ENCODE measurements at places on chromosomes 4 and X.
A peak's percentile ranks its signal among the peaks of the same experiment; 100 is the strongest.

DNA sequence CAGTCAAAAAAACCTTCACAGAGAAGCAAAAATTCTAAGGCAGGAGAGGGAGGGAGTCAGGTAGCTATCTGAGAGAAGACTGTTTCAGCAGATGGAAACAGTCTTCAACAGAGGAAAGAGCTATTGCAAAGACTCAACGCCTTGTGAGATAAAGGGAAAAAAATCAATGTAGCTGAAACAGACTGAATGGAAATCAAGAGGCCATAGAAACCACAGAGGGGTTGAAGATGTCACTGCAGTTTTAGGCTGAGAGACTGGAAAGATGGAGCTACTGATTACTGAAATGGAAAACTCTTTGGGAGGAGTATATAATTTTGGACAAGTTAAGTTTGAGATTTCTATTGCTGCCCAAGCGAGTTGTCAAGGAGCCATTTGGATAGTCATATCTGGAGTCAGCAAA lies 28.4 kb upstream of the CXCL8 start:
- DNase-seq: no peak

DNA sequence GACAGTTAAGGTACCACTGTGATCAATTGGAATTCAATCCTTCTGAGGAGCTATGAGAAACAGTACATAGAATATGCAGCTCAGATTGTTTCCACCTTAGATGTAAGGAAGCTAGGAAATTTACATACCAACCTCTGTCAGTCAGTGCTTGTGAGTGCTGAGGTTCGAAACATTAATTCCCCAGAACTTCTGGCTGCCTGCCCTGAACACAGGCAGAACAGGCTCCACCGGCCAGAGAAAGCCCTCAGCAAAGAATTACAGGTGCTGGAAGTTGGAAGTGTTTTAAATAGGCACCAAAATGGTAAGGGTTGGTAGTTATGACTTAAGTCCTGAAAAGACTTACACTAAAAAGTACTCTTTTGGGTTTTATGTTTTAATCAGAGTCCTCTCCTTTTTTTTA lies 651.8 kb downstream of the C4orf33 start:
- DNase-seq: no peak

GRCh38 chr4:138659812-138660316 lies 355.7 kb upstream of the NOCT start:
- no peak for DNase-seq

GRCh38 chr4:62513306-62513705 lies 1313.2 kb downstream of the ADGRL3 start:
- no peak for DNase-seq

GRCh38 chrX:121151293-121151692 lies 103.9 kb downstream of the GLUD2 start:
- no peak for DNase-seq

DNA sequence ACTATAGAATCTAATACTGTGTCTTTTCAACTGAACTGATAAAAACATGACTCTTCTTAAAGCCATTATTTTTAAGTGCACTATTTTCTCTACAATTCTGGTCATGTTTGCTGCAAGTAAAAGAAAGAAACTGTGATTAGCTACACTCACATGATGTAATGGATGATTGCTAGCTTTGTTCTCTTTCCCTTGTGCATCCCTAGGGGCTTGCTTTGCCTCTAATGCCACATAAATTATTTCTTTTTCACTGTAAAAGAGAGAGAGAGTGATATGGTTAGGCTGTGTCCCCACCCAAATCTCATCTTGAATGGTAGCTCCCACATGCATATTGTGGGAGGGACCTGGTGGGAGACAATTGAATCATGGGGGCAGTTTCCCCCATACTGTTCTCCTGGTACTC lies 630.2 kb upstream of the NR3C2 start:
- no peak for DNase-seq

GRCh38 chr4:26086621-26087441 lies 172.8 kb downstream of the SMIM20 start:
- no peak for DNase-seq

GRCh38 chr4:73275318-73275654 lies 16.7 kb upstream of the ANKRD17 start:
- DNase-seq: no peak

DNA sequence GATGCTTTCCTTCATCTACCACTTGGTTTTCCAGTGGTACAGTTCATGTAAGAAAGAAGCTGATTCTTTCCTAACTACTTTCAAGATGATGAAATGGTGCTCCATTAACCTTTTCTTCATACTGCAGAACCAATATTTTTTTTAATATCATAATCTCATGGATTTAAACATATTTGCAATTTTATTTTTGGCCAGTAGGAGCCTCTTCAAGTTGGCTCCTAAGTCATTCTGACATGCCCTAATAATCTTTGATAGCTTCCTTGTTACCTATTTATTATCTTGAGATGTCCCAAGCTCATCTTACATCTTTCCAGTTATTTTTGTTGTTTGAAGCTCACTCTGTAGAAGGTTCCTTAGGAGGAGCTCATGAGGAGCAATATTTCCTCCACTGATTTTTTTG lies 170.2 kb downstream of the APBB2 start:
- DNase-seq: no peak

DNA sequence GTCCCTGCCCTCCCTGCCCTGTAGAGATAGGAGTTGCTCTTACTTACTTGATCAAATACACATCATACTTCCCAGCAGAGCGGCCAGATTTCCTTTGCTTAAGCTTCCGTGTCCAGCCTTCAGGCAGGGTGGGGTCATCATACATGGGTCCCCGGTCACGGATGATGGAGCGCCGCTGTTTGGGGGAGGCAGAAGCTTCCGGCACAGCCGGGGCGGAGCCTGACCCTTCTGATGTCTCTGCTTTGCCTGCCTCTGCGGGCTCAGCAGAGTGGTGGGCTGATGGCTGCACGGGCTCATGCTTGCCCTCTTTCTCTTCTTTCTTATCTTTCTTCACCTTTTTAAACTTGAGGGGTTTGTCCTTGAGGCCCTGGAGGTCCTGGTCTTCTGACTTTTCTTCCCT lies 12.5 kb upstream of the IRAK1 start:
- DNase-seq: no peak

- DNase-seq: no peak
These were observed 95.0 kb upstream of the CD99 start for GRCh38 chrX:2596045-2596444.

DNA sequence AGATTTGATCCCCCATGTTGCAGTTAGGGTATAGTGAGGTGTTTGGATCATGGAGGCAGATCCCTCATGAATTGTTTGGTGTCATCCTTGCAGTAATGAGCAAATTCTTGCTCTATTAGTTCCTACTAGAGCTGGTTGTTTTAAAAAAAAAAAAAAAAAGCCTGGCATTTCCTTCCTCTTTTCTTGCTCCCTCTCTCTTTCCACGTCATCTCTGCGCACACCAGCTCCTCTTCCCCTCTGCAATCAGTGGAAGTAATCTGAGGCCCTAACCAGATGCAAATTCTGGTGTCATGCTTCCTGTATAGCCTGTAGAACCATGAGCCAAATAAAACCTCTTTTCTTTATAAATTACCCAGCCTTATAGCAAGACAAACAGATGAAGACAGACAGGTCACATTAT lies 24.5 kb downstream of the WDR17 start:
- DNase-seq: no peak

GRCh38 chrX:20437683-20438082 lies 171.0 kb upstream of the RPS6KA3 start:
- no peak for DNase-seq

DNA sequence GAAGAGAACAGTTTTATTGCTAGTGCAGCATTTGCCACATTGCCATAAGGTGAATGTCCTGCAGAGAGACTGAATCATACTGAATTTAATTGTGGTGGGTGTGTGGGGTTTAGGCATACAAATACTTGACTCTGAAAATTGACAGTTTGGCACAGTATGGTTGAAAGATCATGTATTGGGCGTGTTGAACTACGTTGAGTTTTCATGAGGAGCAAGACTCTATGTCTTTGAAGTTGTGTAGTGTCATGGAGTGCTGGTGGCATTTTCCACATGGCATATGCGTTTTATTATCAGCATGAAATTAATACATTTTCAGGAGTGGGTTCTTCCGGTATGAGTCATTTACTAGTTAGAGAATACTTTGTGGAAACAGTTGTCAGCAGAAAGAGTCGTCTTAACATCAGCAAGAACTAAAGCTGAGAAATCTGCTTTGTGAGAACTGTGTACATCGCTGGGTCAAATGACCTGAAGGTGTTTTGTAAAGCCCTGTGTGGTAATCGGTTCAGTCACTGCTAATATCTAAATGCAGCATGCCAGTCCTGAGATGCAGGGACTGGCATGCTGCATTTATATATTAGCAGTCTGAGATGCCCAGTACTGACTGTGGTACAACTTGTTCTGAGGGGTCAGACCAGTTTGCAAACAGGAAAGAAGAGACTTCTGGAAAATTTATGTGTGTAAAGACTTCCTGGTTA lies 50.3 kb downstream of the ARHGAP10 start:
- DNase-seq: peak; percentile 22

DNA sequence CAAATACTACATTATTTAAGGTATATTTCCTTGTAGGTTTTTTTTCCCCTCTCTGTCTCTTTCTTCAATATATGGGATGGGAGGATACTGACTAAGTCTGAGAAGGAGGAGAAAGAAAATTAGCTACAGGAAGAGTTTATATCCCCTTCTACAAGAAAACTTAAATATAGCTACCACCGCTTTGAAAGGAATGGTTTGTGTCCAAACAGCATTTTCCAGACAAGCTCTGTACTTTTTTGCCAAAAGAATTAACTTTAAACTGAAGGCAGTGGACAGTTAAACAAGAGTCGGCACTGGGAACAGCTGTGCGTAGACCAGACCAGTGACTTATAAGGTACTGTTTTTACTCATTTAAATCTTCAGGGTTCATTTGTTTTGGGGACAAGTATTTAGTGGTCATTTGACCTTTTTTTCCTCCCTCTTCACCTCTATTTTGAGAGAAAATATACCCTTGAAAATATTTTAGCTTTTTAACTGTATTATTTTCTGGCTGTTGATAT lies 303.7 kb downstream of the ARHGAP24 start:
- DNase-seq: no peak

DNA sequence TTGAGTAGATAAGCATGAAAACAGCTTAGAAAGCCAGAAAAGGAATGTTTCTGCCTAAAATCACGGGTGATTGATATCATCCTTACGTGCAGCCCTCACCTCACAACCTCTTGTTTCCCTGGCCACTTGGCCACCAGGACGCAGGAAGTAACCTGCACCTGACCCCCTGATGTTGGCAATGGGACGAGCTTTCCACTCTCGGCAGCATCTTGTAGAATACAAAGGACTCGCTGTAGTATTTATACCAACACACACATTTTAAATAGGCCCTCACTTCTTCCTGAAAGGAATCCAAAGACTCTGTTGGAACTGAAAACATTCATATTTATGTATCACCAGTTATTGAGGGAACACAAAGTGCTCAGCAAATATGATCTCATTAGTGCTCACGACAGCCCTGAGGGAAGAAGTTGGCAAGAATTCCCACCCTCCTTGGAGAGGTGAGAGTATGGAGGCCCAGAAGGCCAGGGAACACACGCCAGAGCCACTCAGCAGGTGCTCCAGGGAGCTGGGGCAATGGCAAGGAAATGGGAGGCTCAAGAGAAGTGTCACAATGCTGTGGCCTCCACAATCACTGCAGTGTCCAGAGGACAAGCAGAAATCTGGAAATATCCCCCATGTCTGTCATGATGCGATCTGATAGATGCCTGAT lies 103.3 kb upstream of the KIT start:
- DNase-seq: no peak

DNA sequence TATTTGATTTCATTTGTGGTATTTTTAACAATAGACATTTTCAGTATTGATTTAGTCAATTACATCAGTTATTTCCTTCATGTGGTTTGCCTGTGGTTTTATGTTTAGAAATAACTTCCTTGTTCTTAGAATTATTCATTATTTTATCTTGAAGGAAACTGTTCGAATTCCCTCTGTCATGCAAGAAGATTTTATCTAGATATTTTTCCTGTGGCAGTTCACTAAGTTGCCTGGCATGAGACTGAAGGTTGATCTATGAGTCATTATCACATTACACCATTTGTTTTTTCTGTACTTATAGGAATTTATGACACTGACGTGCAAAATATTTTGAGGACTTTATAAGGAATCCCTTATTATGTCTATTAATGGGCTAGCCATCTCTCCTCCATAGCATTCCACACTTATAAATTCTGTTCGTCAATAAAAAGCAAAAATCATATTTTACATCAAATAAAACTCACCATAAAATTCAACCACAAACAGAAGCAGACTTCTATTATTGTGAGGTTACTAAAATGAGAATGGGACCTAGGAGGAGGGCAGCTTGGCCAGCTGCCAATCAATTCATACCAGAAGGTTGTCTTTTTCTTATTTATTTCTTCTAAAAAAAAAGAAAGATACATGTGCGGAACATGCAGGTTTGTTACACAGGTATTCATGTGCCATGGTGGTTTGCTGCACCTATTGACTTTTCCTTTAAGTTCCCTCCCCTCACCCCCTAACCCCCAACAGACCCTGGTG lies 179.0 kb downstream of the KCNIP4 start:
- peak; percentile 47 for DNase-seq

DNA sequence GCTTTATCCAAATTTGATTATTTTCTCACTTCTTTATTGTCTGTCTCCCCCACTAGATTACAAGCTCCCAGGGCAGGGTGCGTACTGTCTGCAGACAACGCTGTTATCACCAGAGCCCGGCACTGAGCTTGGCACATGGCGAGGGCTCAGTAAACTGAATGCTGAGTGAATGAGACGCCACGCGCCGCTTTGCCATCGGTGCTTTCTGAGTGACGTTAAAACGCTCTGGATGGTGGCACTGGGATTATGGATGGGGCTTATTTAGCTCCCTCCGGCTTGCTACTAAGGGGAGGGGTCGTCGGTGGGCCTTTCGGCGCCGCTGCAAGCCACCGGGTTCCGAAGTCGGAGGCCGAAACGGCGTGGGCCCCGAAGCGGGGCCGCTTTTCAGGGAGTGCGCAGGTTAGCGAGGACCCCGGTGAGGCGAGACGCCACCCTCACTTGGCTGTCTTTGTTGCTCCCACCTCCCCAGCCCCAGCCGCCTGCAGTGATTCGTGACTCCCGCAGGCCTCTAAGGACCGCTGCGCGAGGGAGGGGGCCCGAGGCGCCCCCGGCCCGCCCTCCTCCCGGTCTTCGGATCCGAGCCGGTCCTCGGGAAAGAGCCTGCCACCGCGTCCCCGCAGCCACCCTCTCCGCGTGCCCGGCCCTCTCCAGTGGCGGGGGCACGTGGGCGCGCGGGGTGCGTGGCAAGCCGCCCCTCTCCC lies 569 bp upstream of the FHL1 start:
- no peak for DNase-seq

- no peak for DNase-seq
These were observed 77.3 kb downstream of the AFF2 start for GRCh38 chrX:148577741-148578140.

DNA sequence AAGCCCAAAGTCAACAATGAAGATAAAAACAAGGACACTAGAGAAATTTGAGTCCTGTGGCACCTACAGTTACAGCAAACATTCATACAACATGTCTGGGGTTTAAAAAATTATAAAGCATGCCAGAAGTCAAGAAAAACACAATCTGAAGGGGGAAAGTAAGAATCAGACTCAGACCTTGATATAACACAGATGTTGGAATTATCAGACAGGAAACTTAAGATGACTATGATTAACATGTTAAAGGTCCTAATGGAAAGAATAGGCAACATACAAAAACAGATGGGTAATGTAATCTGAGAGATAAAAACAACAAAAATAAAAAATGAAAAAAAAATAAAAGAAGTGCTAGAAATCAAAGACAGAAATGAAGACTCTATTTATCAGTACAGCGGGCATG lies 446.5 kb downstream of the SPRY1 start:
- DNase-seq: no peak

GRCh38 chr4:128565054-128565453 lies 244.4 kb upstream of the JADE1 start:
- DNase-seq: no peak

Data from LoVo (cell line).